ENCODE measurements at places on chromosomes 12 and 14.

DNA sequence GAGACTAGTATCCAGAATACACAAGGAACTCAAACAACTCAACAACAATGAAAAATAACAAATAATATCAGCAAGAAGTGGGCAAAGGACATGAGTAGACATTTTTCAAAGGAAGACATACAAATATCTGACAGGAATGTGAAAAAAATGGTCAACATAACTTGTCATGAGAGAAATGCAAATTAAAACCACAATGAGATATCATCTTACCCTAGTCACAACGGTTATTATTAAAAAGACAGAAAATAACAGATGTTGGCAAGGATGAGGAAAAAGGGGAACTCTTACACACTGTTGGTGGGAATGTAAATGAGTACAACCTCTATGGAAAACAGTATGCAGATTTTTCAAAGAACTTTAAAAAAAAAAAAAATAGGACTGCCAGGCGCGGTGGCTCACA is 20.4 kb downstream of the VWF start:
- no peak for DNase-seq

DNA sequence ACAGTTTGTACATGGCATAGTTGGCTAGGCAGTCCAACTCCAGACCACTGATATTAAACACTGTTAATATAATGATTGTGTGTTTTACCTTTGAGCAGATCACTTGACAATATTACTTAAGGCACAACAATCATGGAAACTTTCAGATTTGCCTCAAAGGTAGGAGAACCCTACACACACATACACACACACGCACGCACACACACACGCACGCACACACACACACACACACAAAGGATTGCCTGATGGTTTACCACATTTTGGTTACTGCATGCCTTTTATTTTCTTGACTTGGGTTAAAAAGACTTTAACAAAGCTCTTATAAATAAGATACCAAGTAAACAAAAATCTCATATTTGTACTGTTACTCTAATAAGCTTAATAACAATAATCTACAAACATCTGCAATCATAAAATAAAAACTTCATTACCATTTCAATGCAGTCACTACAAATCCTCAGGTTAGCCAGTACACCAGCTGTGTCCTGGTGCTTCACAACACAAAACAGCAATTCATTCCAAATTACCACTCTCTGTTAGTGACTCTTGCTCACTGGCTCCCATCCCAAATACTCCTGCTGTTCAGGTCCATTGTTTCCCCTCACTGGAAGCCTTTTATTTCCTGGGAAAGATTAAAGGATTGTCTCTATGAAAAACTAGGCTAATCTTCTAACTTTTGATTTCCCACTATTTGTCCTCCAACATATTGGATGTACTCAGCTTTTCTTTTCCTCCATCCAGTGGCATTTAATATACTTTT is 175.2 kb upstream of the ATP2B1 start:
- peak; percentile 4 for DNase-seq

DNA sequence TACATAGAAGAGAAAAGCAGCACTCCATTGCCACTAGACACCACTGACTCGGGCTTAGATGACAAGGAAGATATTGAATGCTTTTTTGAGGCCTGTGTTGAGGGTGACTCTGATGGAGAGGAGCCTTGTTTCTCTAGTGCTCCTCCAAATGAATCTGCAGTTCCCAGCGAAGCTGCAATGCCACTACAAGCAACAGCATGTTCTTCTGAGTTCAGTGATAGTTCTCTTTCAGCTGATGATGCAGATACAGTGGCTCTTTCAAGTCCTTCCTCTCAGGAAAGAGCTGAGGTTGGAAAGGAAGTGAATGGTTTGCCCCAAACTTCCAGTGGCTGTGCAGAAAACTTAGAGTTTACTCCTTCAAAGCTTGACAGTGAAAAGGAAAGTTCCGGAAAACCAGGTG is 114.5 kb upstream of the NPAS3 start:
- no peak for DNase-seq

DNA sequence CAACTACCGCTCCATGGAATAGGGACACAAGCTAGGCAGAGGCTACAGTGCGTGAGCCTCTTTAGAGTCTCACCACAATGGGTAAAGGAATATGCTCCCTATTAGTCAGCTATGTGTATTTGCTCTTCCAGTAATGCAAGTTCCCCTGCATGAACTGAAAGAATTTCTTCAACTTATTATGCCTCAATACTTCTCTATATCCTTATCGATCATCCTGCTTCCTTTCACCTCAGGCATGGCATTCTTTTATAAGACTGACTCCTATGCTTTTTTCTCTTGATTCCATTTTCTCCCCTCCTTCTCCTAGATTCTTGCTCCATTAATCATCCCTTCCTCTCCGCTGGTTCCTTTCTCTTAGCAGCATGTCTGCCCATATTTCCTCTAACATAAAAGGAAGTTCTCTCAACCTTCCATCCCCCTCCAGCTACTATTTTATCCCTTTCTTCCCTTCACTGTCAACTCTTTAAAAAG is 94.5 kb upstream of the CPM start:
- no peak for DNase-seq

DNA sequence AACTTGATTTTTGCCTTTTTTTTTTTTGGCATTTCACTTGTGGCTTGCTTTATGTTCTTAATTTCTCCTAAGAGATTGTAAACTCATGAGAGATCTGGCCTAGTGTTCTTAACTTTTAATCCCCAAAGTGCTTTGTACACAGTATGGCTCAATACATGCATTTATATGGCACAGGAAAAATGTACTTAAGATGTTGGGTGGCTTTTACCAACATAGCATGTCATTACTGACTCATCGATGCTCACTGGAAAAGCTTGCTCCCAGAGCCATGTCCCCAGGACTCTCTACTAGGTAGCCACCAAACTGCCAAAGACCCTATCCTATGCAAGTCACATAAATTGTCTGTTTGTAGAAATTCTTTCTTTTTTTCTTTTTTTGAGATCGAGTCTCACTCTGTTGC is 13.1 kb upstream of the SMCO3 start:
- DNase-seq: no peak

GRCh38 chr14:63375769-63376168 is 57.0 kb upstream of the GPHB5 start:
- DNase-seq: no peak

- no peak for DNase-seq
These were observed 30.7 kb downstream of the ISCA2 start for GRCh38 chr14:74524076-74524811.

GRCh38 chr14:57136669-57137328 is 131.9 kb downstream of the EXOC5 start:
- peak; percentile 91 for DNase-seq

DNA sequence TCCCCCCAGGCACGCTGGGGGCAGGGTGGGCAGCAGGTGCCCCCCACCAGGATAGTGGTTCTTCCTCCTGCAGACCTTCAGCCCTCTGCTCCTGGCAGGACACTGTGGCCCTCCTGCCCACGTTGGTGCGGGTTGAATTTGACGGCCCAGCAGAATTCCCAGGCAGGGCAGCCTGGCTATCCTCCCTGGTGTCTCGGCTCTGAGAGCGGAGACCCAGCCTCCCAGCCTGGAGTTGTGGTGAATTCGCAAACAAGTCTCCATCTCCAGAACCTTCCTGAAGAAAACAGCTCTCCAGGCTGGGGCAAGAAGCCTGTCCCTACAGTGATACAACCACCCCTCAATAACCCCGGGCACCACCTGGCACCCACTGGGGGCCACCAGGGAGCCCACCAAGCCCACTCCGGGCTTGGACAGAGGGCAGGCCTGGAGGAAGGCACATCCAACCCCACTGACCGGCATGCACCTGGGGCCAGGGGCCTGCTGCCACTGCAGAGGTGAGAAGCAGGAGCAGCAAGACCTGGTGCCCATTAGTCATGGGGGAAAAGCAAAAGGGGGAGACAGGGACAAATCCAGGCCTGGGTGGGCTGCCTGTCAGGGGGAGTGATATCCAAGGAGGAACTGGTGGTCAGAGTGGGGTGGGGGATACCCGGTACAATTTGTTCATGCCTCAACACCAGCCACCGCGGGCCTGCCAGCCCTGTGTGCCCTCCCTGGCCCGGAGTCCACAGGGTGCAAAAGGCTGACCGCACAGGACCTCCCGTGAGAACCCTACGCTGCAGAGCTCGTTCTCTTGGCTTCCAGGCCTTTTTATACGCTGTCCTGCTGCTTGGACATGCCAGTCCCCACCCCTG is 3.6 kb downstream of the ANKRD9 start:
- no peak for DNase-seq

- no peak for DNase-seq
These were observed 3.0 kb upstream of the OR6S1 start for GRCh38 chr14:20644520-20644919.

DNA sequence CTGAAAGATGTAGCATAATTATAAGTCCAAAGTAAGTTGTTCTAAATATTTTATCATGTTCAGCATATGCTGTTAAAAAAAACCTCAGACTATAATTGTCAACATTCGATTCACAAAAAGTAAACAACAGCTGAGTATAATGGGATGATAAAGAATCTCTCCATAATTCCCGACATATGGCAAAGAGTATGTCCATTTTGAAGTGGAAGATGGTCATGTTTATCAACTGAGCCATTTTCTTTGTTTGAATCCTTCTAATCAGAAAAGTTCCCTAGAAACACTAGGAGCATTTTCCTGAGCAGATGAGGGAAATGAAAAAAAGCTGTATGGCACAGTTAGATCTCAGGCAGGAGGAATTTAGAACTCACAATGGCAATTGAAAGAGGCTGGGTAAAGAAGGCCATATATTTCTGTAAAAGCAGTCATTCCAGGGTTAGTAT is 192.1 kb upstream of the AMIGO2 start:
- no peak for DNase-seq

DNA sequence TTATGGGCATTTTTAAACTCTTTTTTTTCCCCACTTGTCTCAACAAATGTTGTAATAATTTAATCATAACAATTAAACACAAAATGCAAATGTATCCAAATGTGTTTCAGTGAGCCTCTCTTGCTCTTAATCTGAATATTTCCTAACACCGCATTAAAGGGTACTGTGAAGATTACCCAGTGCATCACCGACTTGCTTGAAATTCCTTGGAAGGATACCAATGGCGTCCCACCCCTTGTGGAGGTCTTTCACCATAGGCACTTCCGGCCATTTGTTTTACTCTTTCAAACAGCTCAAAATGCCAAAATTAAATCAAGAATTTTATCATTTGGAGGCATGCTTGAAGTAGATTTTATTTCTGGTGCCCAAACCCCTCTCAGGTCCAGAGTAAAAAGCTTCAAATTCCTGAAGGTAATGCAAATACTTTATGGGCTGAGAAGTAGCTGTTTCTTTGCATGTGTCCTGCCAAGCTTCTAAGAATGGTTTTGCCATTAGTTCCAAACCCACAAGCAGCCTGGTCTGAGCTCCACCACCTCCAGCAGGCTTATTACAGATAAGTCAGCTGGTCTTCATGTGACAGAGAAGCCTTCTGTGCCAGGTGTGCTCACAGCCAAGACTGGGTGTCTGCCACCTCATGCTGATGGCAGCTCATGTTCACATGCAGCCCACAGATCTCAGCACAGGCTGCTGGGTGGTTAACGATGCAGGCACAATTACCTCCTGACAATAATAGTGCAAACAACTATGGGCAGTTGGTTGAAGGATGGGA is 16.4 kb upstream of the NUDT4 start:
- DNase-seq: peak; percentile 34

- no peak for DNase-seq
These were observed 772.9 kb downstream of the MED13L start for GRCh38 chr12:115504306-115505290.

GRCh38 chr12:118420673-118421072 is 44.3 kb downstream of the SUDS3 start:
- no peak for DNase-seq

DNA sequence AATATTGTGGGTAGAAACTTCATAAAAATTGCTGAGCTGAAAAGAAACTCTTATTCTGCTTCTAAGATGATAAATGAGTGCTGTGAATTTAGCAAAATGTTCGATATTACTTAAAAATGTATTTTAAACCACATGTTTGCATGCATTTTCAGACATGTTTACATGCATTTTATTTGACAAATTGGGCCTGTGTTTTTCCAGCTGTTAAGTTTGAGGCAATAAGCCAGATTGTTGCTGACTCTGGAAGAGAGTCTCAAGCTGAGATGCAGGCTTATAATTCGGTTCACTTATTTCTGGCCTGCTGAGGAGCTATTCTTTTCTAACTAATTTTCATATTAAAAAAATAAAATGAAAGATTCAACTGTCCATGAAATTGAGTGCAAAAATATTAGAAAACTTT is 110.1 kb downstream of the SYNE2 start:
- DNase-seq: no peak

- DNase-seq: peak; percentile 64
These were observed 3.3 kb upstream of the SLC4A8 start for GRCh38 chr12:51421266-51421884.

GRCh38 chr12:64128366-64128765 is 93.7 kb downstream of the KICS2 start:
- no peak for DNase-seq

DNA sequence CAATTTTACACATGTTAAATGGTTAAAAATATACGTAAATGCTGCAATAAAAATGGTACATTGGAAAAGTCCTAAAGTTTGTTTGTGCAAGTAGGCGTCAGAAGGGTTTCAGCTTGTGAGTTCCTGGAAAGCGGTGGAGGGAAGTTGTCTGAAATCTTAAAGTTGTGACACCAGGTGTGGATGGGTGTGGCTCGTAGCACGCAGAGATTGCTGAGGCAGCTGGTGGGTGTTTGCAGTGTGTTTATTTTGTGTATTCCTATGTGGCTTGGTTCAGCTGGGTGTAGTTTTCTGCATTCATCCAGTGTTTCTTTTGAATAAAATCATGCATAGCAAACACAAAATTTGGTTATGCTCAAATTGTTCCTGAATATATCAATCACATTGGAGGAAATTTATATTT is 136.8 kb upstream of the TBX3 start:
- DNase-seq: no peak

GRCh38 chr14:75539561-75540478 is 17.6 kb downstream of the BATF start:
- DNase-seq: no peak

- DNase-seq: no peak
These were observed 9.0 kb upstream of the KRT4 start for GRCh38 chr12:52822771-52823510.

GRCh38 chr12:16605642-16606116 is 283 bp downstream of the LMO3 start:
- DNase-seq: peak; percentile 67

GRCh38 chr12:108606492-108606891 is 8.6 kb upstream of the TMEM119 start:
- DNase-seq: no peak

DNA sequence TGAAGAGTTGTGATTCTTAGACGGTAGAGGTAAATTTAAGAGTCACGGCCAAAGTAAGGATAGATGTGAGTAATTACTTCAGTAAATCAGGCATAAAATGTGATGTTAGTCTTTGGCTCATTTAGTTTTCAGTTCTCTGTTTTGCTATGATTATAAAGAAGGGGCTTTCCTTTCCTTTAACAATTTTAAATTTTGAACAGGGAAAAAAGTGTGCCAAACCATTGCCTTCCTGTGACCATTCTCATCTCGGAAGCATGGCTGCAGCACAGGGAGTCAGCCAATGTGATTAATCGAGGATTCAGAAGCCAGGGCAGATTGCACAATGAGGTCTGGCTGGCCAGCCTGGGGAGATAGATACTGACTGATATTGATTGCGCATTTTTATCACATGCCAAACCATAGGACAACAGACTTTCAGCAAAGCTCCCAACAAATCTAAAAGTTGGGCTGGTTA is 480.2 kb upstream of the PRICKLE1 start:
- DNase-seq: no peak

All from NCI-H2029 (cell line).